Colonic mucosa (tissue), 4 donors: ENCODE measurements at places on chromosomes 5 and 9.

DNA sequence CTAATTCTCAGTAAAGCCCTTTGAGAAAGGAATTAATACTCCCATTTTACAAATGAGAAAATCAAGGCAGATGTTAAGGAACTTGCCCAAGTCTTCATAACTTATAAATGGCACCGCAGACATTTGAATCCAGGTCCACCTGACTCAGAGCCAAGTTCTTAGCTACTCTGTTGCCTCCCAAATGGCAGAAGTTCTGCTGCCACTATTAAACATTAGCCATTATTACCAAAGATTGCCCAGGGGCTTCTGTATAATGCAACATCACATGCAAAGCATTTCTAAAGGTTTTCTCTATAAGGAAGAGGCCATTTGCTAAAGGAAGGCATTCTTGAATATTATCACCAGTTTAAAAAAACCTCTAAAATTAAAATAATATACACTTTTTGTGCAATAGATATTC is 28.3 kb downstream of the TPD52L3 start:
- DNase-seq: no peak

DNA sequence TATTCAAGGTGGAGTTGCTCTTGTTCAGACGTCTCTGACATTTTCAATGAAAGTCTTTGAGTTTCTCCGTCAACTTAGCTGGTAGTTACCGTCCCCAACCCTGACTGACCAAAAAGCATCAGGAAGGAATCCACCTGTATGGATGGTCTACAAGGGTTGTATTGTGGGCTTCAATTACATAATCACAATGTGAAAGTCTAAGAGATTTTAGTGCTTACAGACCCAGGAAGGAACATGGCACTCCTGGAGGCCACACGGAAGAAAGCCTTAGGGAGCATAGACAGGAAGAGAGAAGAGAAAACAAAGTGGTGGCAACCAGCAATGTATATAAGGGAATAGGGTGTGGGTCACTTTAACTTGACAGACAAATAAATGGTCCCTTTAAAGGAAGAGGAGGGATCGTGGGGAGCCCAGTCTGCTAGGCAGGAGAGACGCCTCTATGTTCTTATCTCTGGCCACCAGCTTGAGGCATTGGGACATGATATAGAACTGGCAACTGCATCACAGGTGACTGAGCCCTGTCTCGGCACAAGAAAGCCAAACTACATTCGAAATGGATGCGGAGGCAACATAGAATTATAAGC is 80.4 kb downstream of the ALDH7A1 start:
- no peak for DNase-seq

GRCh38 chr5:143078313-143078712 is 308.1 kb downstream of the ARHGAP26 start:
- DNase-seq: no peak

- DNase-seq: peak; percentile 29
Measured at GRCh38 chr5:56588636-56589480, 226.5 kb upstream of the MAP3K1 start.

DNA sequence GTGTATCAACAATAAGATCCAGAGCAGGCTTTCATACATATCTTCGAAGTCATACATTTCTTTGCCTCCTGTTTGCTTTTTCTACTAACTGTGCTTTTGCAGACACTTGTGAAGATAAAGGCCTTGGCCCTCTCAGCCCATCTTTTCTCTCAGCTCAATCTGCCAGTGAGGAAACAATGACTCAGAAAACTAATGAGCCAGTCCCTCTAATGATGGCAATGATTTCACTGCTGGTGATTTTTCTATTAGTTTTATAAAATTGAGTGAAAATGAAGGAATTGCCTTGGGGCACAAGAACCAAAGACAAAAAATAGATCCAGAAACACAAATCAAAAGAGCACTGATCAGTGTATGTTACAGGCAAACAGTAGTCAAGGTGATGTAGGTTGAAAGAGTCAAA is 167.7 kb upstream of the PPP2R2B start:
- no peak for DNase-seq
